Left renal cortex interstitium (tissue), 4 donors: ENCODE measurements at places on chromosomes 6 and 20. TPM values are rescaled to one million over a fixed set of nuclear protein-coding genes. Genes with fewer than 3 reads are reported as not detected.

- no peak for DNase-seq
Measured at GRCh38 chr20:41242807-41243206, 74.7 kb downstream of the ZHX3 start.

DNA sequence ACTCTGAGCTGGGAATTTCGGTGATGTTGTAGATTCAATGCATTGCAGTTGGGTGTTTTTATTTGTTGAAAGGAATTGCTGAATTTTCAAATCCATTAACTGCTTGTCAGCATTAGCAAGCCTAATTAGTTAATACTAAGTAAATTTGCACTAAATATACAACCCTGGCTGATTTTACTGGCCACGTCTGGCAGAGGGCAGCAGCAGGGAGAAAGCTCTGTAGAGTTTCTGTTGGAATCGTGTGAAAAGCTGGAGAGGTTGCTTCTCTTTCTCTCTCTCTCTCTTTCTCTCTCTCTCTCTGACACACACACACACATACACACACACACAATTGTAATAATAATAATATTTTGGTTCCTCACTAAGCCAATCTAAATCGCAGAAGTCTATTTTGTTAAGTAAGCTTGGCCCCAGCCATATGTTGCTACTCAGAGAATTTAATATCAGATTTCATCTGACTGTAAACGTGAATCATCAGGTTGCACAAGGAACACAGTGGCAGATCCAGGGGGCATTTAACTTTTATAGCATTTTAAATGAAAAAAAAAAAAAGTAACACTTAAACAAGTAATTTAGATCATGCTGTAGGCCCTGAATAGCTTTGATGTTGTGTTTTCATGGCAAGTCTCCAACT lies 289.5 kb downstream of the ESR1 start:
- DNase-seq = no peak

DNA sequence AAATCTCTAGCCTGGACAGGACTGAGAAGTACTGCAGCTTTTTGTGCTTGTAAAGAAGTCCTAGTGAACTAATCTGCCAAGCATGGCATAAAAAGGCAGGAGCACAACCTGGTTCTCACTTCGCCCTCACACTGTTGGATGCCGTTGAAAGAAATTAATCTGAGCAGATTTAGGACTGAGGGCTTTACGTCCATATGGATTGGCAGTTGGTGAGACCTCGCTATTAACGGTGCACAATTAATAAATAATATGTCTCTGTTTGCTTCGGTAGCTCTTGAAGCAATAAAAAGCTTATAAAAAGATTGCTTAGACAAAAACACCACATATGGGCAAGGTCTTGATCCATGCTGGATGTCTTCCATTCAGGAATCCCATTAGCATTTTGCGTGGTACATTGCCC lies 185.6 kb upstream of the EPHA7 start:
- no peak for DNase-seq

GRCh38 chr6:81929828-81930227 lies 177.3 kb upstream of the TENT5A start:
- DNase-seq = no peak

DNA sequence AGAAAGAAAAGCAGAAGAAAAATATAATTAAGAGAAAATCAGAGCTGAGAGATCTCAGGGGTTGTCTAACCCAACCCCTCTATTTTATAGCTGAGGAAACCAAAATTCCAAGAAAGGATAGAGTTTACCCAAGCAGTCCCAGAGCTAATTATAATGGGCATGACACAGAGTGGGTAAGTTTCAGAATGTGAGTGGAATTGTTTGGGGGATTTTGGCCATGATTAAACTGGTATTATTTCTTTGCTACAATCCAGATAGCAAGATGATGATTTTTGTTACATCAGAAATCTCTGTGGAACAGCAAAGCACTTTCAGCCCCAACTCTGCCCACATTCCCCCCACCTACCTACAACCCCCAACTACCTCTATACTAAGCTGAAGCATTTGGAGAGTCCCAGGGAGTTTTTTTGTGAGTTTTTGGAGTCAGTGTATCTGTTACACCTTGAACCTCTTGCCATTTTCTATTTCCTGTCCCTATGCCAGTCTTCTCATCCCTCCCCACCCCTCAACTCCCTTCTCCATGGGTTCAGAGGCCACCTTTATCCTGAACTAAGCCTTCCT lies 24.7 kb downstream of the POFUT1 start:
- no peak for DNase-seq

DNA sequence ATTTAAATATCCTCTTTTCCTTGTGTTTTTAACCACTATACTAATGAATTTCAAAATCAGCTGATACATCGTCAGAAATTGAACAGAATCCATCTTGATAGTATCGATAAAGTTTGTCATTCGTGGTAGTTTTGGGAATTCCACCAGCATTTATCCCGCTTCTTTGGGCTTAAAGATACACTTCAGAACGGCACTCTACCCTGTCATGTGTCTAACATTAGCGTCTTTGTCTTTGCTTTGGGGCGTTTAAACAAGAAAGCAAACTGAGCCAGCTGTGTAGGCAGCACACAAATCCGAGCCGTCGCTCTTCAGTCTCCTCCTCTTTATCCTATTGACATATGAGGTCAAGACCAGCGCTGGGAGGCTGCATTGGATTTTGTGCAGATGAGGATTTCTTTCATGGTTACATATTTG lies 27.5 kb upstream of the NHSL1 start:
- DNase-seq = no peak

MEP1A gene
- 0.07 TPM for polyA plus RNA-seq

THBD gene
- 4.8 TPM for polyA plus RNA-seq

AIF1 gene
- polyA plus RNA-seq = 92.7 TPM

TREML1 gene
- polyA plus RNA-seq = 1.3 TPM

TFAP2A gene
- polyA plus RNA-seq = 24.1 TPM

PBOV1 gene
- not detected for polyA plus RNA-seq

ENPP1 gene
- polyA plus RNA-seq = 21.3 TPM

BCAS4 gene
- polyA plus RNA-seq = 5.6 TPM
